ENCODE measurements at places on chromosomes 2 and 18.

DNA sequence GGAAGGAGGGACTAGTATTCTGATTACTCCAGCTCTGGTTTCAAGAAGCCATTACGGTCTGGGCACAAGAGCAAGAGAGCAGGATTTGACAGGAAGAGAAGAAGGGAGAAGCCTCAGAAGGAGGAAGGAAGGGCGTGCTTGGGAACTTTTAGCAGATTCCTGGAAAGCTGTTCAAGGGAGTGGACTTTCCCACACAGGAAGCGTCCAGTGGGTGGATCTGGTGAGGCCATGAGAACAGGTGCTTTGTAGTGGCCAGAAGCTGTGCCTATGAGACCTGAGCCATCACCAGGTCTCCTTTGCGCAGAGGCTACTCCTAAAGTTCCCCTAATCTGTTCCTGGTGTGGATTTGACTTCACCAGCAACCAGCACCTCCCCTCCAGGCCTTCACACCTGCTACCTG, 62.3 kb downstream of the CD226 start:
- DNase-seq, result no peak

DNA sequence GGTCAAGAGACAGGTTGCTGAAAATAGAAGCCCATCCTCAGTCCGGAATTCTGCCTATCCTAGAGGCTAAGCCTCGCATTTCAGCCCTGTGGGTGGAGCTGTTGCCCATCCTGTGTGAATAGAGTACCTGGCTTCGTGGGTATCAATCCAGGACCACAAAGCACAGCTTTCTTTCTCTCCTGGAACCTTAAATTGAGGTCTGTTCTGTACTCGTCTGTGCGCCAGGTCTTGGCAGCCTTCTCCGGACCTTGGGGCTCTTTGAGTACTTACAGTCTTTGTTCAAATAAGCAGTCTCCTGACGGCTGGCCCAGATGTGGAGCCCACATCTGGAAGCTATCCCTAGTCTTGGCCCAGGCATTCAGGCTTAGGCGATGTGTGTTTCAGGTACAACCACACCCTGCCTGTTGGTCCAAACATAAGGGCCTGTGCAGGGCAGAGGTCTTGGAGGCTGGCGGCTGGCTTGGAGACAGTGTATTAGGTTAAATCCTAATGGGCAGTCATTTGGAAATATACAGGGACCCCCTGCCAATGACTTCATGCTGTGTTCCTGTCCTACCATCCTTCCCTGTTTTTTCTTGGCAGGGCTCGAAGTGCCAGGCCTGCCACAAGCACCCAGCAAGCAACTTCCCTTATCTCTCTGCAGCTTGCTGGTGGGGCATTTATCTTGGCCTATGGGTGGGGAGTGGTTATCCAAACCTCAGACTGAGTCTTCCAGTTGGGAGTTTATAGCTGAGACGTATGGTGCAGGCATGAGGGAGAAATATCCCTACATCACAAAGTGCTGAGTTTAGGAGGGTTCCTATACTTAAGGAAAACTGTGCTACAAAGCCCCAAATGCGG, 294.1 kb downstream of the BCL2 start:
- no peak for DNase-seq

- DNase-seq, result no peak
Observed at GRCh38 chr2:170869461-170869860, 52.8 kb downstream of the GAD1 start.

GRCh38 chr2:101983928-101984327, 7.8 kb upstream of the IL1R2 start:
- no peak for DNase-seq

GRCh38 chr2:202909394-202910192, 1.9 kb downstream of the WDR12 start:
- no peak for DNase-seq

All from stimulated activated CD8-positive, alpha-beta memory T cell treated with anti-CD3 and anti-CD28 coated beads, Interleukin-4, amount 100 ng/mL, for 24 hours (primary cell).